Activated naive CD8-positive, alpha-beta T cell treated with anti-CD3 and anti-CD28 coated beads, Interleukin-2, amount 10 ng/mL, durations not matched to agents 7 days and 5 days (primary cell): ENCODE measurements at places on chromosomes 1 and 21.

- no peak for DNase-seq
Measured at GRCh38 chr1:14141656-14142055, 441.7 kb downstream of the PRDM2 start.

GRCh38 chr1:183996396-183996795 is 41.1 kb downstream of the COLGALT2 start:
- DNase-seq = no peak

DNA sequence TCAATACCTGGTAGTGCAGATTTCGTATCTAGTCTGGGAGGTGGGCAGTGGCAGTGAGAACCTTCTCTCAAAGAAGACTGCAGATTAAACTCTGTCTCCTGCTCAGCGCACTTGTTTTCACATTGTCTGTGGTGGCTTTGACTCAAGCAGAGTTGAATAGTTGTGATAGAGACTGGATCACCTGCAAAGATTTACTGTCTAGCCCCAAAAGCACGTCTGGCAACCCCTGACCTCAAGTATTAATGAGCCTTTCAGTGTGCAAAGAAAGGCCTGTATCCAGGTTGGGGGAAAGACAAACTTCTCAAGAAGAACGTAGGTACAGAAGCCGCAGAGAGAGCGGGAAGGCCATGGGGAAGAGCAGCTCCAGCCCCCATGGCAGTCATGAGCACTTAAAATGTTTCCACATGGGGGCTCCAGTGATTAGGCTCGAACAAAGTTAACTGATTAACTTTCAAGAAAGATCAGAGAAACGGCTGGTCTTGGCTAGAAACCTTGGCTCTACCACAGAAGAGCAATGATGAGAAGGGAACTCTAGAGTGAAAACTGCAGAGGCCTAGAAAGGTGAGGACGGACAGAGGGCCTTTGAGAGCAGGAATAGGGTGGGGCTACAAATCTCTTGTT is 15.2 kb downstream of the HENMT1 start:
- DNase-seq = no peak

DNA sequence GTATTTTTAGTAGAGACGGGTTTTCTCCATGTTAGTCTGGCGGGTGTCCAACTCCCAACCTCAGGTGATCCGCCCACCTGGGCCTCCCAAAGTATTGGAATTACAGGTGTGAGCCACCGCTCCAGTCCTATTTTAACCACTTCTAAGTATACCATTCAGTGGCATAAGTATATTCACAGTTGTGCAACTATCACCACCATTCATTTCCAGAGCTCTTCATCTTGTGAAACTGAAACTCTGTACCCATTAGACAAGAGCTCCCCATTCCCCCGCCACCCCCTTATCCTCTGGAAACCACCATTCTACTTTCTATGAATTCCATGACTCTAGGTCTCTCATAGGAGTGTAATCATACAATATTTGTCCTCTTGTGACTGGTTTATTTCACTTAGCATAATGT is 40.2 kb upstream of the CAMTA1 start:
- DNase-seq = no peak

GRCh38 chr1:72184099-72184701 is 98.1 kb downstream of the NEGR1 start:
- no peak for DNase-seq

GRCh38 chr1:223716302-223716862 is 4.0 kb downstream of the CAPN2 start:
- DNase-seq = peak; percentile 61

GRCh38 chr1:47774986-47775834 is 222.0 kb downstream of the TRABD2B start:
- no peak for DNase-seq
